ENCODE measurements at places on chromosomes 1 and 21.

GRCh38 chr1:33008051-33008914 lies 28.4 kb downstream of the AK2 start:
- DNase-seq: no peak

- no peak for DNase-seq
Observed at GRCh38 chr1:205274041-205274691, 46.4 kb downstream of the TMCC2 start.

DNA sequence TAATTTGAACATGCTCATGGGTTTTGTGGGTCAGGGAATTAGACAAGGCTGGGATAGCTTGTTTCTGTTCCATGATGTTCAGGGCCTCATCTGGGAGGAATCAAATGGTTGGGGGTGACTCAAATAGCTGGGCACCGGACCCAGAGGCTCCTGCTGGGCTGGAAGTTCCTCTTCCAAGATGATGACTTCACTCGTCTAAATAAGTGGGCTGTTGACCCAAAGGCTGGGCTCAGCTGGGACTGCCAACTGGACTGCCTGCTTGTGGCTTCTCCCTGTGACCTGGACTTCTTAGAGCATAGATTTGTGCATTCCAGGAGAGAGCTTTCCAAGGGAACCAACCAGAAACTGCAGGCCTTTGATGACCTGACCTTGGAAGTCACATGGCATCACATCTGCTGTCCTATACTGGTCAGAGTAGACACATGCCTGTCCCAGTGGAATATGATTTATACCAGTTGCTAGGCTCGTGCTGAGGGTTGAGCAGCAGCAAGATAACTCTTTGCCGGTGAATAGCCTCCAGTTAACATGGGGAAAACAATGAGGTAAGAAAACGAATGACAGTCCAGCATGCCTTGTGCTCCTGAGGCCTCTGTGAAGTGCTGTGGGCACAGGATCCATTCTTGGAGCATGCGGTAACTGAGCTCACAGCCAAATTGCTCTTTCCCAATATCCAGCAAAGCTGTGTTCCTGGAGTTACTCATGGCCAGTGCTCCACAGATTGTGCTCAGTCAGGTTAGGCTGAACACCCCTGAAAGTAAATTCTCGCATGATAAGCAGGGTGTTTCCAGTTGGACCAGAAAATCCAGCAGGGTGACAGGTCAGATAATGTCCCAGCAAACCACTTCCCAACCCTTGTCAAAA lies 272.9 kb upstream of the TMEM51 start:
- no peak for DNase-seq

DNA sequence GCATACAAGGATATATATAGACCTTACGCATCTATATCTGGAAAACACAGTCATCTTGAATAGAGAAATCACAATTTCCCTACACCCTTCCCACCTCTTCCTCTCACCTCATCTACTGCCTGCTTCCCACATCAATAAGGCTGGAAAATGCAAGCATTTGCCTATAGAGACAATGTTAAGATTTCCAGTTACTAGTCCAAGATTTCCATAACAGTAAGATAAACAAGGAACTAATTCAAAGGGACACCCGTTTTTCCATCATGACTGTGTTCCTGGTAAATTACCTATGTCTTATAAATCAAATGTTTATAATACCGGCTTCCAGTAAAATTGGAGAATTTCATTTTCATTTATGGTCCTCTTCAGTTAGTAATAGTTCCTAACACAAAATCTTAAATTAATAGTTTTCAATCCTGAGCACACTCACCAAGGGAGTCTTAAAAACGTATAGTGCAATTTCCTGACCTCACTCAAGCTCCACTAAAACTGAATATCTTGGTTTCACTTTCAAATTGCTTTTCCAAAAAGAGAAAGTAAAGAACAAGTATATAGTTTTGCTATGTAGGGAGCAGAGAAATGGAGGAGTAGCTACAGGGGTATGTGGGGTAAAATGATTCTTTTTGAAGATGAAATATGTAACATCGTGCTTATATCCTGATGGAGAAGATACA lies 398.7 kb downstream of the PLPP3 start:
- no peak for DNase-seq

DNA sequence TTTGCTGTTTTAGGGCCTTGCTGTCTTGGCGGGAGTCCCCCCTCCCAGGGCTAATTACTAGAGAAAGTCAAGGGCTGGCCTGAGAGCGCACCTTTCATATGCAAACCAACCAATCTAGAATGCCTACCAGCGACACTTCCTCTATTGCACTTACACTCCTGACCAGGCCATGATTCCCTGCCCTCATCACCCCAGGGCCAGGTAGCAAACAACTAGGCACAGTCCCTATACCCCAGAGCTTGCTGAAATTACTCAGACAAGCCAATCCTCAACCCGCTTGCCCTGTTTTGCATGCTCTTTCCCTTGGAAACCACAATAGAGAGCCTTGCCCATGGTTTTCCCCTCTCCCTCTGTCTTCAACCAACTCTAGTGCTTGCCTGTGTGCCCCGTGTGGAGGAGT lies 70.3 kb downstream of the URB2 start:
- no peak for DNase-seq

Measured in right renal pelvis (tissue), 4 donors.